ENCODE measurements at places on chromosomes 1 and 21. TPM values are rescaled to one million over a fixed set of nuclear protein-coding genes. Genes with fewer than 3 reads are reported as not detected.

GRCh38 chr1:192159781-192160180, 1.5 kb downstream of the RGS18 start:
- H3K36me3 ChIP-seq, result no peaks in the 10 kb centered on the region
- no peak for DNase-seq
- H3K4me3 ChIP-seq, result no peak overlapping the region
- H3K27ac ChIP-seq, result no peak overlapping the region
- H3K4me1 ChIP-seq, result no peaks in the 10 kb centered on the region

DNA sequence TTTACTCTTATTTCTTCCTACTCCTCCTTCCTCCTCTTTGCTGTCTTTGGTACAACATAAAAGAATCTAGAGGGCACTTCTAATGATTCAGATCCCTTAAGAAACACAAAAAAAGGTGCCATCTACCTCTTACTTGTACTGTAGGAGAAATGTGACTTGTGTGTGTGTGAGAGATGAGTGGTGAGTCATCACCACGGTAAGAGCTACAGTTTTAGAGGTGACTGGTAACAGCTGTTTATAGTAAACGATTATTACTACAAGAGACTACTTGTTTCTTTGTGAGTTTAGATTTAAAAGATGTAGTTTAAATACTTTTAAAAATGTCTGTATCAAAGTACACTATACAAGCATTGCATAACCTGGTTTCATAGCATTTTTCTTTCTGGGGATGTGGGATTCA, 40.4 kb downstream of the SLC35D1 start:
- DNase-seq, result no peak
- no peaks in the 10 kb centered on the region for H3K4me1 ChIP-seq
- no peak overlapping the region for H3K27ac ChIP-seq
- no peak overlapping the region for H3K4me3 ChIP-seq

DNA sequence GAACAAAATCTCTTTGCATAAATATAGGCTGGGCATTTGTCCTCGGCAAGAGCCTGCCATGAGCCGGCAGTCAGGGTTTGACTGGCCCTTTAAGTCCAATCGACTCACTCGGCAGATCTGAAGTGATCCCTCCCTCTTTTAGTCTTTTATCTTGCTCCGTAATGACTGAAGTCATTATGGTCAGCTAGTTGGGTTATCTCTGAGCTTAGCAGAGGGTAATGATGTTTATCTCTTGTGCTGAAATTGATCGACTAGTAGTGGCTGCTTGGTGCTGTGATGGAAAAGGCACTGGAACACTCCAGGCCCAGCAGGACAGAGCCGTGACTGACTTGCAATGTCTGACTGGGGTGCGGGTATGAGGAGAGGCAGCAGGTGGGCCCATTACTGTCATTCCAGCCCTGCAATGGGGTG, 468 bp upstream of the ABCA4 start:
- H3K4me3 ChIP-seq, result no peak overlapping the region
- H3K4me1 ChIP-seq, result peaks cover 8% of the 10 kb centered on the region
- DNase-seq, result no peak
- no peaks in the 10 kb centered on the region for H3K36me3 ChIP-seq

The RBP7 gene
- 3.3 TPM for polyA plus RNA-seq

The CFAP74 gene
- 1.4 TPM for polyA plus RNA-seq
